ENCODE measurements at places on chromosomes 2 and 18.

GRCh38 chr2:233418761-233419546 lies 64.7 kb downstream of the DGKD start:
- peak; percentile 65 for DNase-seq

GRCh38 chr18:2263303-2263890 lies 307.9 kb downstream of the METTL4 start:
- no peak for DNase-seq

DNA sequence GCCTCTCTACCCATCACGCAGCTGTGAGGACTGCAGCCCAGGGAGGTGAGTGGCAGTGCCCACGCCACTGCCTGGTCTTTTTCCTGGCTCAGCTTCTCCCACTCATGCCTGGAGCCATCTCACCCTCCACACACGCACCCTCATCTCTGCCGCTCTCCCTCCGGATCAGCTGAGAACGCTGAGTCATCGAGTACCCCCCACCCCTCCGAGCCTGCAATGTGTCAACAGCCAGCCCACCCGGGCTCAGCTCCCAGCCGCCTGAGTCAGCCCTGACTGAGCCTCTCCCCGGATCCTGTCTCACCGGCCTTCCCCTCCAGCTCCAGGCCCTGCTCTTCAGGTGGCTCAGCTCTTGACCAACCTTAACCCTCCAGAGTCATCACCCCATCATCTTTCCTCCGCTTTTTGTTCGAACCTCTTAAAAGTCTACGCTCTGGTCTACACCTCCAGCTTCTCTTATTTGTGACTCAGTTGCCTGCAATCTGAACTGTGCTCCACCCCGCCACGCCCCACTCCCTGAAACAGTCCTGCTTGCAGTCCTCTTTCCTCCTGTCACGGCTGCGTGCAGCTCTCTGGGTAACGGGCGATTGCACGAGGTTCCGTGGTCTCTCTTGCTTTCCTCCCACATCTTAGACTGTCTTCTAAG lies 94.4 kb upstream of the ASAP2 start:
- no peak for DNase-seq

GRCh38 chr2:231680992-231681852 lies 27.1 kb upstream of the PTMA start:
- peak; percentile 96 for DNase-seq

DNA sequence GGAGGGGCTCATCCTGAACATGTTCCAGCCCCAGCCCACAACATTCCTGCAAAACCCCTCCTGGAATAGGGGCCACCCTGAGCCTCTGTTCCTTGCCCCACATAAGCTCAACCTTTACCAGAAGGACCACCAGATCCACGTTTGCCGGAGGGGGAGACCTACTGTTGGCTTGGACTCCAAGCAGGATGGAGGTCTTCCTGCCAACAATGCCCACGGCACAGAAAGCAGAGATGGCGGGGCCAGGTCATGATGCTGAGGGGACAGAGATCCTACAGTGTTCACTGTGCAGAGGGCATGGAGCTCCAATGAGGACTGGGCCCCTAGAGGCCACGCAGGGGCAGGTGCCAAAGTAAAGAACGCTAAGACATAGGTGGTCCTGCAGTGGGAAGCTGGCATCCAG lies 98.5 kb upstream of the RAB6C start:
- DNase-seq, result no peak

DNA sequence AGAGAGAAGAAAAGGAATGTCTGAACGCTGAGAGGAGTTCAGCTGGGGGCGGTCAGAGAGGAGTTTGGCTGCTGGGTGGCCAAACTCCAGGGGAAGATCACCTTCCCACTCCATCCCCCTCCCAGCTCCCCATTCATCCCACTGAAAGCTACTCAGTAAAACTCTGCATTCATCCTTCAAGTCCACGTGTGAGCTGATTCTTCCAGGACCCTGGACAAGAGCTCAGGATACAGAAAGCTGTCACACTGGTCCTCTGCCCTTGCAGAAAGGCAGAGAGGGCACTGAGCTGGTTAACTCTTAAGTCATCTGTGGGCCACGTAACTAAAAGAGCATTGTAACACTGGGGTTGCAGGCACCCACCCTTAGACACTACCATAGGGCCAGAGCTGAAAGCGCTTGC lies 132.1 kb upstream of the ARL4C start:
- DNase-seq, result no peak

DNA sequence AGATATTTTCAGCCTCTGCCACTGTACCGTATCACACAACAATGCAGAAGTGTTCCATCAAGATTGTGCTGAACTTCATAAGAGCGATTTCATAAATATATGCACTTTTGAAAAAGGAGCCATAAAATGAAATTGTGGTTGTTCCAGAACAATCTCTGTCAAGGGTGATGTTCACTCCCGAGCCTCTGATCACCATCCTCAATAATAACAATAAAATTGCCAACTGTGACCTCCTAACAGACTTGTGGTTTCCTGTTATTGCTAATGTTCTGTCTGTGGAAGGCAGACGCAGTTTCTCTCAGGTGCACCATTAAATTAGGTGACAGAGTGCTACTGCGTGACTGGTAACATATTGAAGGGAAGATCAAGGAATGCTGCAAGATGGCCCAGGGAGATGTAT lies 383.7 kb downstream of the SOCS6 start:
- DNase-seq, result no peak

- DNase-seq, result no peak
Observed at GRCh38 chr18:23578891-23579653, 7.2 kb downstream of the NPC1 start.

- no peak for DNase-seq
Observed at GRCh38 chr2:46462936-46463335, 16.4 kb upstream of the TMEM247 start.

DNA sequence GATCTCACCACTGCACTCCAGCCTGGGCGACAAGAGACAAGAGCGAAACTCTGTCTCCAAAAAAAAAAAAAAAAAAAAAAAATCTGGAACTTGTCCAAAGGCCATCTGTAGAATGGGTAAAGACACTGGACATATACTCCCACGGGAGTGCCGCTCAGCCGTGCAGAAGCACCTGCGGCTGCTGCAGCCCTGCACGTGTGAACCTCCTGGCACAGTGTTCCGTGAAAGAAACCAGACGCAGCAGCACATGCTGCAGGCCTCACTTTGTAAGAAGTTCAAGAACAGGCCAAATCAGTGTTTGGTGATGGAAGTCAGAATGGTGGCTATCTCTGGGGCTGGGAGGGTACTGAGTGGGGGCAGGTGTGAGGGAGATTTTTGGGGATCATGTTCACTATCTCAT lies 6.5 kb downstream of the CHRND start:
- DNase-seq, result no peak

DNA sequence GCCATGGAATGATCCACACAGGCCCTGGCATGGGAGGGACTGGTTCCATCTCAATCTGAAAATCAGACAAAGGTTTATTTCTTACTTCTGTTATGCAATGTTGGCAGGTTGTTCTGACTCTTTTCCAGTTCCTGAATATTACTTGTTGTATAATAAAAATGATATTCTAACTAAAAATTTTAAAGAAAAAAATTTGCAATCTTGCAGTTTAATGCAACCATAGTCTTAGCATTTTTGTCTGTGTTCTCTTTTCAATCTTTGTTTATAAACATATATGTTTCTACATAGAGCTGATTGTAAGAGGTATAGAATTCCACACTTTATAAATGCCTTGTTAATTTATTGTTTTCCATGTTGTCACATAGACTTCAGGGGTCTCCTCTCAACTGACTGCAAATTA lies 143.4 kb downstream of the RPIA start:
- DNase-seq, result no peak

DNA sequence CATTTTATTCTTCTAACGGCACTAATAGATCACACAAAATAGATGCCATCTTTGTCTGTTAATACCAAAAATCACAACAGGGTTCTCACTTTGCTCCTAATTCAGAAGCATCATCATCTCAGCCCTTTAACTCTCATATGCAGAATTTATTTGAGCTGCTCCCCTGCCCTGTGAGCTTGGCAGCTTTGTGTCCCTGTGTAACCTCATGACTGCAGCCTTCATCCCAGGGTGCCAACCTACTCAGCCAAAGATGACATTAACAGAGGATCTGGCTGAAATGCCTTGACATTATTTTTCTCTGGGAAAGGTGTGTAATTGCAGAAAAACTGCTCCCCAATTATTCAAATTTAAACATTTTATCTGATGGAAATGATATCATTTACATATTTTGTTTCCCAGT lies 319.4 kb downstream of the NRXN1 start:
- no peak for DNase-seq

GRCh38 chr18:57668021-57668420 lies 46.4 kb upstream of the NARS1 start:
- no peak for DNase-seq

DNA sequence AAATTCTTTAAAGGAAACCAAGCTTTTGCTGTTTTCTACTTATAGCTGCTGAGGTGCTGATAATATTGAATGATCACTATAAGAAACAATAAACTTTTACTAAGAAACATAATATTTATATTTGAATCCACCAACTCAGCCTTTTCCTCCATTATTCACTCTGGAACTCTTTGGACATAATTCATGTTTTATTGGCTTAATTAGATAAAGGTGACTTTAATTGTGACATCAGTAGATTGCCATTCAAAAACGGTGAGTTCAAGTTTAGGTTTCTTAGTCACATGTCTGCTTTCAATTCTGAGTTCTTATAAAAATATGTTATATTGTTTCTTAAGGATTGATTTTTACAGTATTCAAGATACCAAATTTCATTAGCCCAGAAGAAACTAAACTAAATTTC lies 24.0 kb downstream of the CCDC85A start:
- DNase-seq, result no peak

DNA sequence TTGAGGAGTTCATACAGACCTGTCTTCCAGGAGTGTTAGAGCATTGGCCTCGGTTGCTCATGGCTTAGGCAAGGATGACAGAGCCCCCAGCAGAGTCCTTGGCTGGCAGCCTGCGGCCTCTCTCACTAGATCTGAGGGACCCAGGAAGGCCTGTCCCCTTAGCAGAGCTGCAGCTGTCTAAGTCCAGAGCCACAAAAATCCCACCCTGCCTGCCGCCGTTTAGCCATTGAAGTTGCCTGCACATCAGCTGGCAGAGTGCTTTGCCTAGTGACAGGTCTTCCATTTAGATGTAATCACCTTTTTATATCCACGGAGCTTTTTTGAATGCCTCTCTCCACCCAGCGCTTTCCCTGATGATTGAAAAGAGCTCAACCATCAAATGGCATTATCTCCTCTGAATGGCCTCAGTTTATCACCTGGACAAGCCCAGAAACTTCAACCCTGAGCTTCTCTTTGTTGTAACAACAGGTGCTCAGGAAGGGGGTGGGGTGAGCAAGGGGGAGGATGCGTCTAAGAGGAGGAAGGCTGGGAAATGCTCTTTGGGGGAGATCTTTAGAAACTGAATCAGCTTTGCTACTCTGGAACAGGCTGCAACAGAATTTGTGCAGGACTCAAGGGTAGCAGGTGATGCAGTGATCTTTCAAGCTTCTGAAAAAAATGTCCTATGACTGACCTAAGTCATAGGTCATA lies 71.9 kb downstream of the TNP1 start:
- no peak for DNase-seq

DNA sequence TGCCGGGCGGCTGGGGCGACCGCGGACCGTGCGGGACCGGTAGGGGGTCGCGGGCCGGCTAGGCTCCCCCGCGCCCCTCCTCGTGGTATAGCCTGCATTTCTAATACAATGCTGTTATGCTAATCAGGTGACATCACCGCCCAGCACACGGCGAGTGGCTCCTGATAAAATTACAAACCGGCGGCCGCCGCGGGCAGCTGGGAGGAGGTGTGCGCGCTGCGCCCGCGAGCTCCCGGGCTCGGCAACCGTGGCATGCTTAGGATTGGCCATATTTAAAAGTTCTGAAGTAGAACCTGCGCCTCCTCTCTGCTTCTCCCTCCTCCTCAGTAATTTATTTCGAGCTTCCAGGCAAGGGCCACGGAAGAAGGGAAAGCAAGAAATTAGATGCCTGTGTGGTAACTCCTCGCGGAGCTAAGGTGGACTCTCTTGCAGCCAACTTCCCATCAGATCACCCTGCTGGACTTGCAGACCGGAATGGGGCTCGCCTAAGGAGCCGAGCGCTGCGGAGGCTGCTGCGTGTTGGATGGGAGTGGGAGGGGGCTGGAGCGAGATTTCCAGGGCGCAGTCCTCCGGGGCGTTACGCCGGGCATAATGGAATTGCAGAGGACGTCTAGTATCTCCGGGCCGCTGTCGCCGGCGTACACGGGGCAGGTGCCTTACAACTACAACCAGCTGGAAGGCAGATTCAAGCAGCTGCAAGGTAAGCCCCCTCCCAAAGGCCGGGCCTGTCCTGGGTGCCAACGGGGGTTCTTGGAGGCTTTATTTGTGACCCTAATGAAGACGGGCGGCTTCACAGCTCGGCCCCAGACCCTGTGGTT lies 102.3 kb downstream of the SPTBN1 start:
- peak; percentile 76 for DNase-seq

DNA sequence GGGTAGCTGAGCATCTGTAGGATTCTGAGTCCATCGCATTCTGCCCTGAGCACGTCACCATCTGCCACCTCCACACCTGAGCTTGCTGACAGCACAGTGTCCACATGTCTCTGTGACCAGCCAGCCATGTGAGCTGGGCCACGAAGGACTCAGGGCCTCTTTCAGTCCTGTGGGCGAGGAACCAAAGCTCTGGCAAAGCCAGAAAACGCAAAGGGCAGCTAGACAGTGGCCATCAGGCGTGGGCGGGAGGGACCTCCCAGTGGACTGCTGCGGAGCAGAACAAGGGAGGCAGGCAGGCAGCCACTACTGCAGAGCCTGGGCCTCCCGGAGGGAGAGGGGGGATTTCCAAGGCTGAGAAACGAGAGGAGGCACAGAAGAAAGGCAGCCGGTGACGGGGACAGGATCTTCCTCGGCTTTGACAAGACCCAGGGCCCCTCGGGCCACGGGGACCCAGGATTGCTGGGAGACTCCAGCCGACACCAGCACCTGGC lies 274.6 kb upstream of the SALL3 start:
- no peak for DNase-seq

GRCh38 chr2:224350703-224351102 lies 51.2 kb downstream of the FAM124B start:
- no peak for DNase-seq

Data from GM13976 (cell line).